Suppressor macrophage treated with lipopolysaccharide for 1 hour (primary cell): ENCODE measurements at places on chromosomes 4 and X.

DNA sequence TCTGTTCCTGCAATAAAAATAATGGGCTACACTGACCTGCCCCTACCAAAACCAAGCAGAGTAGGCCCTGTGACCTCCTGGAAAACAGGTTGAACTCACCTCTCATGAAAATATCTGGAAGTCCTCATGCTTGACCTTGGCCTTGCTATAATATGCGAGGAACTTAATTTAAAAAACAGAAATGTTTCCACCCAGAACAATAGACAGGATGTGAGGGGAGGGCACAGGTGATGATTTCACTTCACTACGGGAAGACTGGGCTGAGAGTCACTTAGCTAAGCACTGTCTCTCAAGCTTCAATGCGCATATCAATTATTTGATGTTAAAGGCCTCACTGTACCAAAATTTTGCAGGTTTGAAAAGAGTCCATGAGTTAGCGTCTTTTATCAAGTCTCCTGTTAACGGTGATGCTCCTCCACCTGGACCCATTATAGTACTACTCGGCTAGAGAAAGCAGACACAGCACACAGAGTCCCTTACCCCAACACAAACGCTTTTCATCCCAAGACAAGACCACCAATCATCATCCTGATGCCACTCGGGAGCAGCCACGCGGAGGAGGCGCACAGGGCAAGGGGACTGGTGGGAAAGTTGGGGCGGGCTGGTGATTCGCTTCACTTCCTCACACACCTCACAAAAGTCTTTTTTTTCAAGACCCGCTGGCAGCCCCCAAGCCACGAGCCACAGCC, 25.9 kb downstream of the ZNF721 start:
- peak; percentile 3 for DNase-seq

DNA sequence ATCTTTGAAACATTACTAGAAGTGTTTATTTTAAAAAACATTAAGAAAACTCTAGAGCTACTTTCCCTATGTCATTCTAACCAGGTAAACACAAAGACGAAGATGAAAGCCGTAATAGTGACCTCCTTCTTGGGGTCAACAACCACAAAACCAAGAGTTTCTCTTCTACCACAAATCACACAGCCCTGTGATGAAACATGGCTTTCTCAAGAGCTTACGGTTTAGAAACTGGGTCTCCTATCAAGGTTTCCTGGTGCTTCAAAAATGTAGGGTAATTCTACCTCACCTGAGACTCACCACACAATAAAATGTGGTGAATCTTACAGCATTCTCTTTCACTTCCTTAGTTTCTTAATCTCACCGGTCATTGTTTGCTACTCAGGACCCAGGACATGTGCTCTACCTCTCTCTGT, 50.9 kb downstream of the CORIN start:
- no peak for DNase-seq

DNA sequence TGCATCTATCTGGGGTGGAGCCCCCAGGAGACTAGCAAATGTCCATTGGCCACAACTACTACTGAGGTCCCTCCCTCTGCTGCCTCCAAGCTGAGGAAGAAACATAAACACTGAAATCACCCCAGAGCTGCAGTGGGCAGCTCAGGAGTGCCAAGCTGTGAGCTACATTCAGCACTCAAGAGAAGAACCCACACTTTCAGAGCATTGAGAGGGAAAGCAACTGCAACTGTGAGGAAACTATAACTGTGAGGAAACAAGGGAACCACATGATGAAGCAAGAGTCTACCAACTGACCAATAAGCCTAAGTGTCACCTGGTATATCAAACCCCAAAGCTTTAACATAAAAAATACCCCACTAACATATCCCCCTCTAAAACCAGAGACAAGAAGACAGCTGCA, 373.5 kb upstream of the TACR3 start:
- DNase-seq, result no peak

DNA sequence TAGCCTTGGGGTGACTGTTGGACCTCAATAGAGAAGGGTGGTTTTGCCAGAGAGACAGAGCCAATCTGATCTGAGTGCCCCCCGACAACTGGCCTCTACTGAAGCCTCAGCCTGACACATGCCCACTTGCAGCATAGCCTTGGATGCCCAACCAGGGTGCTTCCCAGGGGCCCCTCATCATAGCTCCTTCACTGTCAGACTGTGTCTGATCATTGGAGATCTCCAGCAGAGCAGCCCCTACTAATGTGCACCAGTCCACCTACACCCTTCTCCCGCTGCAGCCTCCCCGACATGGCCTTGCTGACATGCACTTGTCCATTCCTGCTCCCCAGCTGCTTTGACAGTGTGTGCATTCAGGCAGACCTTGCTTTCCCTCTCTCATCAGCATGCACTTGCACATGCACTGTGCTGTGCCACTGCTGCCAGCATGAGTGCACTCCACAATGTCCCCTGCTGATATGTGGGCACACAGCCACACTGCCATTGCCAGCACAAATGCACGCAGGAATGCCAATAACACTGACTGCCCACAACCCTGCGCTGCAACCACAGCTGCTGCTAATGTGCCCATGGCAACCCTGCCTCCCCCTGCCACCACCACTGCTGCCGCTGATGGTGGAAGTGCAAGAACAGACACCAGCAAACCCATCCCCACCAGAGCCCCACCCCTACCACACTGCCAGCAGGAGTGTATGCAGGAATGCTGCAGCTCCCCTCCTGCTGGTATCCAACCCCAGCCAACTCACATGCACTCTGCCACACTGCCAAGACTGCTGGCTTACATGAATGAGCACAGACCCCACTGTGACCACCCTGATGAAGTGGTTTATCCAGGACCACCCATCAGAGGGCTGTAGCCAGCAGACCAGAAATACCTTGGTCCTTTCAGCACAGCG, 68.1 kb upstream of the ZMAT1 start:
- no peak for DNase-seq

DNA sequence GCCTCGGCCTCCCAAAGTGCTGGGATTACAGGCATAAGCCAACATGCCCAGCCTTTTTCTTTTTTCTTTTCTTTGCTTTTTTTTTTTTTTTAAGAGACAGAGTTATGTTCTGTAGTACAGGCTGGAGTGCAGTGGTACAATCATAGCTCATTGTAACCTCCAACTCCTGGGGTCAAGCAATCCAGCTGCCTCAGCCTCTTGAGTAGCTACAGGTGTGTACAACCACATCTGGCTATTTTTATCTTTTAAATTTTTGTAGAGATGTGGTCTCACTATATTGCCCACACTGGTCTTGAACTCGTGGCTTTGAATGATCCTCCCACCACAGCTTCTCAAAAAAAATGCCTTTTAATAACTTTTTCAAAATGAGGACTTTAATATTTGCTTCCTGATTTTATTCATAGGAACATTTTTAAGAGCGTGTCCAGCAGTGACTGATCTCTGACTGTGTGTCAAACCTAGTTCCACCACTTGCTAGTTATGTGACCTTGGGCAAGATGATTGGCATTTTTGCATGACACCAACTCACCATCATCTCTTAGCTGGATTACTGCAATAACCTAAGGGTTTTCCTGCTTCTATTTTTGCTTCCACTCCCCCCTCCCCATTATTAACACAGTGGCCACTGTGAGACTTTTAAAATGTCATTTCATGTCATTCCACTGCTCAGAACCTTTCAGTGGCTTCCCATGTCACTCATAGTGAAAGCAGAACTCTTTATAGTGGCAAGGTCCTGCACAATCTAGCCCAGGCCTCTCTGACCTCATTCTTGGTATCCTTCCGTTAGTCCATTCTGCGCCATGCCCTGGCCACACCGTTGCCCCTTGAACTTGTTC, 4.5 kb upstream of the TNIP3 start:
- DNase-seq, result peak; percentile 89

GRCh38 chrX:150903110-150903508, 4.6 kb upstream of the CD99L2 start:
- DNase-seq, result no peak
